ENCODE measurements at places on chromosomes 11 and 22. TPM values are rescaled to one million over a fixed set of nuclear protein-coding genes. Genes with fewer than 3 reads are reported as not detected.

- DNase-seq: no peak
Observed at GRCh38 chr22:29907753-29908515, 25.0 kb downstream of the MTMR3 start.

GRCh38 chr11:2766166-2766565 is 66.4 kb upstream of the KCNQ1OT1 start:
- DNase-seq: no peak

GRCh38 chr11:64056213-64056785 is 20.6 kb downstream of the FLRT1 start:
- DNase-seq: no peak

The KCTD14 gene
- 13.3 TPM for total RNA-seq

DNA sequence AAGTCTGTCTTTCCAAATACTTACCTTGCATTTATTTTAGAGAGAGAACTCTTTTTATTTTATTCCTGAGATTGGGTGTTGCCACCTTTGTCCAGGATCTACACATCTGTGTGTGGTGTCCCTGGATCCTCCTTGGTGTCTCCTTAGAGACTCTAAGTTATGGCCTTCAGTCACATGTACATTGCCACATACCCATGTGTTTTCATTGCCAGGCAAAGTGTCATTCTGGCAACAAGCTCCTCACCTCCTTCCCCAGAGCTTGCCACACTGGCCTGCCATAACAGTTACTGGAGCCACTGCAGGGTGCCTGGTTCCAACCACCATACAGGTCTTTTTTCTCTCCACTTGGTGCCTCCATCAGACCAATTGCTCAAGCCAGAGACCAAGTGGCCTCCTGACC is 379.7 kb downstream of the NTM start:
- DNase-seq: no peak

All from H7 (cell line).